Tibial nerve (tissue), 4 donors: ENCODE measurements at places on chromosomes 3 and 15. TPM values are rescaled to one million over a fixed set of nuclear protein-coding genes. Genes with fewer than 3 reads are reported as not detected.

The RHOV gene
- total RNA-seq, result not detected

The GRIP2 gene
- total RNA-seq, result 0.78 TPM

The CPEB1 gene
- 29.5 TPM for total RNA-seq

- no peak for DNase-seq
Observed at GRCh38 chr3:137835096-137835495, 71.0 kb downstream of the SOX14 start.

- no peak for DNase-seq
Observed at GRCh38 chr3:57816471-57817095, 60.5 kb downstream of the SLMAP start.
